ENCODE measurements at places on chromosomes 5 and 9.

DNA sequence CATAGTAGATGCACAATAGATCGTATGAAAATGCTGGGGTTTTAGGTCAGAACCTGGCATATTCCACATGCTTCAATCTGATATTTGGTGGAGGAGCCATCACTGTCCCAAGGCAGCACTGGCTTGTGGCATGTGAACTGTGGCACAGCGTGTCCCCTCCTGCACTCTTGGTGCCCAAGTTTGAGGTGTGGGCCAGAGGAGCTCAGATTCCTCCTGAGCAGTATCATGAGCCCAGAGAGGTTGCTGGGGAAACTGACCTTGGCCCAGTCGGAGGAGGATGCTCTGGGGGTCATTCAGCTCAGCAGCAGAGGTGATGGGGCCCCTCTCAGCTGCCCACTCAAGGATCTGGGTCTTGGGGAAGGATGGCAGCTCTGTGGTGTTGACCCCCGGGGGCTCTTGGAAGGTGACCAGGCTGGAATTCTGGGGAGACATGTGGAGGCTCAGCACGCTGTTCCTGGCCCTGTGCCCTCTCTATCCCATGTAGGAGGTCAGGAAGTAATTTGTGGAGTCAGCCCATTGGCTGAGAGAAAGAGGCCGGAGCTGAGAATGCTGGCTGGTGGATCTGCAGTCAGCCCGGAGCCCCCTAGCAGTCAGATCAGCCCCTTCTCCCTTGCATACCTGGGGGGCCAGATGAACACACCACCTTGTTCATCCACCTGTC is 23.7 kb downstream of the FPGS start:
- no peak for DNase-seq

DNA sequence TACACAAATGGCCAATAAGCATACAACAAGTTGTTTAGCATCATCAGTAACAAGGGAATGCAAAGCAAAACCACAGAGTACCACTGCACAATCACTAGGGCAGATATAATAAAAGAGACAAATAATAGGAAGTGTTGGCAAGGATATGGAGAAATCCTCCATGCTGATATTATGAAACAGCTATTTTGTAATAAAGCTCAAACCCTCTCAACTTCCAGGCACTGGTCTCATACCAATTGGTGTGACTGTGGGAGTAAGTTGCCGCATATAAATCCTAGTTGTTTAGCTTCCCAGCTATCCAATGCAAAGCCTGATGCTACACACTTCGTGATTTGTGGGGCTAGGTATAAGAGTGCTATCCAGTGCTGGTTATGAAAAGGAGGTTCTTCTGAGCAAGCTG is 88.6 kb downstream of the SMIM23 start:
- DNase-seq: no peak

- DNase-seq: no peak
Measured at GRCh38 chr9:106111039-106111730, 416.8 kb downstream of the TMEM38B start.

GRCh38 chr9:136103651-136104487 is 8.8 kb upstream of the NACC2 start:
- no peak for DNase-seq

GRCh38 chr9:94779693-94780290 is 53.3 kb downstream of the AOPEP start:
- no peak for DNase-seq

DNA sequence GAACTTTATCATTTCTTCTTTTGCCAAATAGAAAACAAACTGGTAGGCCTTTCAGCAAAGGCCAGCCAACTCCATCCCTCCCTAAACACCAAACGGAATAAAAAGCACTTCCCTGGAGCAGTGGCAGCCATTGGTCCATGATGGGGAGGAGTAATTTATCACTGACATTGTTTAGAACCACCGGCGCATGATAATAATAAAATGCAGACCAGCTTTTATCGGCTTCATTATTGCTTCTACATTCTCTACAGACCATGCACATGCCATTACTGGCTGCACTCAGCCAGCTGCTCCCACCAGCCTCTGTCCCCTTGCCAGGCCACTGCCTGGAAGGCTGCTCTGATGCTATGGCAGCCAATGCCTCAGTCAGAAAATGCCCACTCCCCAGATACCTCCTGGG is 45.9 kb downstream of the ABCA1 start:
- DNase-seq: no peak

GRCh38 chr5:108386345-108387061 is 4.6 kb upstream of the FBXL17 start:
- DNase-seq: no peak

DNA sequence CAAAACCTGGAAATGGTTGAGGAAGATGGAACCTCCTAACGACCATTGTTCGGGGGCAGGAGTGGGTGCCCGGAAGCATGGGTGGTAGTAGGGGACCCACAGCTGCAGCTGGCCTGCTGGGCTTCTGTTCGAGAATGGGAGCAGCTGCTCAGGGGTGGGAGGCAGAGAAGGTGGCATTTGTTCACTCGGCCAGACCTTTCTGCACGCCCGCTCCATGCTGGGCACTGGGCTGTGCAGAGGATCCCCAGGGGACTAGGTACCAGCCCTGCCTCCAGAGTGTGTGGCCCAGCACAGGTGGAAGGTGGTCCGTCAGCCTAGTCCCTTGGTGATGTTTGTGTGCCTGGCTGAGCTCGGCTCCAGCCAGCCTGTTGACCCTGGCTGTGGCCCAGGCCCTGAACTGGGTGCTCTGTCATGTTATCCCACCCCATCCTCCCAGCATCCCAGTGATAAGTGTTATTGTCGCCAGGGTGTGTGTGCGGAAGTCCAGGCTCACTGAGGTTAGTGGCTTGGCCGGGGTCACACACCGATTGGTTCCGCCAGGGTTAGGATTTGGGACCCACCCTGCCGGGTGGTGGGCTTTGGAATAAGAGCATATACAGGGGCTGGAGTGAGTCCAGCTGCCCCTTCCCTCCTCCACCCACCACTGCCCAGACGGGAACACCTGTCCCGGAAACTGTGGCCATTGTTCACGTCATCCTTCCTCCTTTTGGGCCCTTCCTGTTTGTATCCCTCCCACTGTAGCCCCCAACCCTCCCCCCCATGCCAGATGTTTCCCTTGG is 4.8 kb downstream of the N4BP3 start:
- DNase-seq: no peak

DNA sequence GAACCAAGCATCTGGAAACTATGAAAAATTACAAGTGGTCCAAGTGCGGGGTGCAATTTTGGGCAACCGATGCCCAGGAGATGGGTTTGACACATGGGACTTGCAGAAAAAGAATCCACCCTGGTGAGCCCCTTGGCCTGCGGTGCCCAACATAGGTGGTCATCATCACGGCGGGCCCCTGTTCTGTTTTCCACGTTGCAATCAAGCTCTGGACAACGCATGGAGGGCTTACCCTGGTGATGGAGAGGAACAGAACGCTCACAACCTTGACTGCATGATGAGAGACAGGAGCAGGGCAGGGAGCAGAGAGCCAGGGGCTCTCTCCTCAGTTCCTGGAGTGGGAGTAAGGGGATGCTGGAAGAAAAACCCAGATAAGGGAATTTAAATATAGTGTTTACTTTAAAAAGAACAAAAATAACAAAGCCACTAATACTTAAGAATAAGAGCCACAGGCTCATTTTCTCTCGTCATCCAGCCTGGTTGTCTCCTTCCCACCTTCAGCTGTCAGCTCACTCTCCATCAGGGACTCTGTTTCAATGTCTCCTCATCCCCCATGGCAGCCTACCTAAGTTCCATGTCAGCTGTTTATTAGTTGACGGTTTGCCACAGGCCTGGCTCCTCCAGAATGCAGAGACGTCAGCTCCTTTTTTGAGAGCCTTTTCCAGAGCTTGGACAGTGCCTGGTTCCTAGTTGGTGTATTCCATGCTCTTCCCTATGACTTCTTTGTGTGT is 172.1 kb downstream of the GADD45G start:
- no peak for DNase-seq

DNA sequence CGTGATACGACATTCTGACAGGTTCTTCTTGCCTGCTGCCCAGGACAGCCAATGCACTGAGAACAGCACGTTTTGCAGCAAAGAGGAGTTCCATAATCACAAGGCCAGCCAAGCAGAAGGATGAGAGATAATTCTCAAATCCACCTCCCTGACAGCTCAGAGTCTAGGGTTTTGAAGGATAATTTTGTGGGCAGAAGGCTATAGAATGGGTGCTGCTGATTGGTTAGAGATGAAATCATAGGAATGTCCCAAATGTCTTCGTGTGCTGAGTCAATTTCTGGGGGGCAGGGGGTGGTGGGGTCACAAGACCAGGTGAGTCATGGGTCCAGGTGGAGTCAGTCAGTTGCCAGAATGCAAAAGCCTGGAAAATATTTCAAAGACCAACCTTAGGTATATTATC is 175.5 kb upstream of the SLC30A5 start:
- no peak for DNase-seq

DNA sequence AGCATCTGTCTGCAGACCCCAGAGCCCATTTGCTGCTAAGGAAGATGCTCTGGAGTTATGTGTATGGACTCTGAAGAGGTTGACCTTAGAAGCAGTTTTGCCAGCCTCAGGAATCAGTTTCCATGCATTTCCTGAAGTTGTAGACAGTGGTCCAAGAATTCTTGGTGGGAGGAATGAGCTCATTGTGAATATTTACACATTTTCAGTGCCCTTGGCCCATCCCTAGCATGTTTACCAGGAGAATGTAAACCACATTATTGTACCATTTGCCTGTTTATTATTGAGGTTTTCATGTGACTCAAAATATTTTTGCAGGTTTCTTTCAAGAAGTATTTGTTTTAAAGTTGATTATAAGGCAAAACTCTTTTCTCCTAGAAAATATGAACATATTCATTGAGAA is 93.8 kb downstream of the NXNL2 start:
- no peak for DNase-seq

- DNase-seq: no peak
Measured at GRCh38 chr9:21015995-21016394, 15.4 kb downstream of the HACD4 start.

DNA sequence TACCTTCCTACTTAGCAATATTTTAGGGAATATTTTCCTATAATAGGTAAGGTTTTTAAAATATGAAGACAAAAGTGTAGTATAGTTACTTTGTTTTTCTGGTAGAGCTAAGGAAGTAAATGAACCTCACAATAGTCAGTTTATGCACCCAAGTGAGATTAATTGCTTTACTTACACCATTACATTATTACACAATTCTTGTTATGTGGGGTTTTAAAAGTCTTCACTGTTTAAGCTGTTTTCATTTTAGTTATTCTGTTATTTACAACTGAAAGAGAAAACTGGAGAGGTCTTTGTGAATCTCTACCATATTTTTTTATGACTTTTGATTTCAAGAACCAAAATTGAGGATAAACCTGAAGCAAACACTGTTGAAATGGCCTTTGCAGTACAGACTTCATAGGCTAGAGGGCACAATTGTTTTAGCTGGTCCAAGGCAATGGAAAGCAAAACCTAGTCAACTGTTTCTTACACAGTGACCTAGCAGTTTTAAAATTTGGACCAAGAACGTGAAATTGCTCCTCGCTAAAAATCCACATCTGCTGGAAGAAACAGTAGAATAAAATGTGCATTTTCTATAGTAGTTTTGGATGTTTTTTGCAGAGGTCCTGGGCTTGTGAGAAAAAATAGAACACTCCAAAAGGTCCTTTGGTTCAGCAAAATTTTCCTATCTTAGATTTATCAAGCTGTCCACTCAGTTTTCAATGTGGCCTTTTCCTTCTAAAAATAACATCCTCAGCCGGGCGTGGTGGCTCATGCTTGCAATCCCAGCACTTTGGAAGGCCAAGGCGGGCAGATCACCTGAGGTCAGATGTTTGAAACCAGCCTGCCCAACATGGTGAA is 66.4 kb upstream of the FER start:
- no peak for DNase-seq

DNA sequence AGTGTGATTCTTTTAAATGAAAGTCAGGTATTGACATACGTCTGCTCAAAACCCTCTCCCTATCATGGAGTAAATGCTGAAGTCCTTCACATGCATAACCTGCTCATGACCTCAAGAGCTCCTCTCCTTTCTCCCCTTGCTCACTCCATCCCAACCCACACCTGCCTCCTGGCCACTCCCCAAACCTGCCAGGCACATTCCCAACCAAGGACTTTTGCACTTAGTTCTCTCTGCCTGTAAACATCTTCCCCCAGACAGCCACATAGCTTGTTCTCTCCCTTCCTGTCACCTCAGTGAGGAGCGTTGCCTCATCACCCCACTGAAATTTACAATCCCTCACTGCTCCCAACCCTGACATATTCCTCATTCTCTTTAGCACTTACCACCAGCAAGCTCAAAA is 8.7 kb downstream of the SETD9 start:
- DNase-seq: no peak

- no peak for DNase-seq
Measured at GRCh38 chr9:68852941-68853340, 147.9 kb downstream of the PIP5K1B start.
